ENCODE measurements at places on chromosomes 3 and 15.

- DNase-seq, result no peak
Measured at GRCh38 chr3:30639937-30640336, 33.5 kb downstream of the TGFBR2 start.

DNA sequence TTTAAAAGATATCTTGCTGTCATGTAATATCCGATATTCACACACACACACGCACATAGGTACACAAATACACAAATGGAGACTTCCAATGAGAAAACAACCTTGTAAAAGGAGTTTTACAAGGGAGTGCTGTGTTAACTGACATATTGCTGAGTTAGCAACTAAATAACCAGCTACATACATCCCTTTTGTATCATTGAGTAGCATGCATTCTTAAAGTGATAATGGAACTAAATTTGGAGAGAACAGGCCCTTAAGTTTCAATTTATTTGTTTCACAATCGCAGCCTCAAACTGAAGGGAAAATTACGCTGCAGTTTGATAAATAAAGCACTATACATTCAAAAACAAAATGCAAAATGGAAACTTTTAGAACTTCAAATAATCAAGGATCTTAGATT, 1046.0 kb upstream of the NR2F2 start:
- no peak for DNase-seq

GRCh38 chr15:98823012-98823458, 174.7 kb downstream of the IGF1R start:
- no peak for DNase-seq

DNA sequence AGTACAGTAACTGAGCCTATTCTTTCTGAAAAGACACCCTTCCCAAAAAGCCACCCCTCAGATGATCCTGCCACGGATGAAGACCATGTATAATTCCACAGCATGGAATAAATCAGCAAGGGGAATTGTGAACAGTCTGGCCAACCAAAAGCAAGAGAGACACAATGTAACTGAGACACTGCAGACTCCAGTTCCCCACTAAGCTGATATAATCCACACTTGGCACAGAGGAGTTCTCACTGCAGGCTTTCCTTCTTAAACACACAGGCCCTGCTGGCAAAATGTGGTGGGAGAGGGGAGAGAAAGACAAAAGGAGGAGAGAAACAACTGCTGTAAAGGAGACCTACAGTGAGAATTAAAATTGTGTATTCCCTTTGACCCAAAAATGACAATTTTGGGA, 12.7 kb downstream of the GPR156 start:
- no peak for DNase-seq

- no peak for DNase-seq
Measured at GRCh38 chr3:54134155-54134554, 11.8 kb downstream of the CACNA2D3 start.

GRCh38 chr15:77866596-77867125, 210.8 kb downstream of the TBC1D2B start:
- no peak for DNase-seq

DNA sequence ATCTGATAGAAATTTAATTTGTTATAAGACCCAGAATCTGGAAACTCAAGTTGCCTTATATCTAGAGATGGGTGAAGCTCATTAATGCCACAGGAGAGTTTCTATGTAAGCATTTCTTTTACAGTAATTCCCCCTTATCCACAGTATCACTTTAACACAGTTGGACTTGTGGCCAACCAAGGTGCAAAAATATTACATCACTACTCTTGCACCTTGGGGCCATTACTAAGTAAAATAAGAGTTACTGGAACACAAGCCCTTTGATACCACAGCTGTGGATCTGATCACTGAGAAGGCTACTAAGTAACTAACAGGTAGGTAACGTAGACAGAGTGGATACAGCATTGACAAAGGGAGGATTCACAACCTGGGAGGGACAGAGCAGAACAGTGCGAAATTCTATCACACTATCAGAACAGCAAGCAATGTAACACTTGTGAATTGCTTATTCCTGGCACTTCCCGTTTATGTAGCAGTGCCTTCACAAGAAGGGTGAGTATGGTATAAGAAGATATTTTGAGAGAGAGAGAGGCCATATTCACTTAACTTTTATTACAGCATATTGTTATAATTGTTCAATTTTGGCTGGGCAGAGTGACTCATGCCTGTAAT, 33.9 kb upstream of the TOPBP1 start:
- no peak for DNase-seq

- no peak for DNase-seq
Measured at GRCh38 chr15:64009241-64009640, 37.0 kb downstream of the DAPK2 start.

DNA sequence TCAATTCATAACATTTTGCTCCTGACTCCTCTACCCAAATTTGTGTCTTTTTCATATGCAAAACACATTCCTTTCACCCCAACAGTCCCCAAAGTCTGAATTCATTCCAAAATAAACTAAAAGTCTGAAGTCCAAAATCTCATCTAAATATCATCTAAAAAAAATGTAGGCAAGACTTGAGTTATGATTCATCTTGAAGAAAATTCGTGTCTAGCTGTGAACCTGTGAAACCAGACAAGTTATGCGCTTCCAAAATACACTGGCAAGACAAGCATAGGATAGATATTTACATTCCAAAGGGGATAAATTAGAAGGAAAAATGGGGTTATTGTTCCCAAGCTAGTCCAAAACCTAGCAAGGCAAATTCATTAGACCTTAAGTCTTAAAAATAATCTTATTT, 1302.0 kb upstream of the GBE1 start:
- DNase-seq, result no peak

DNA sequence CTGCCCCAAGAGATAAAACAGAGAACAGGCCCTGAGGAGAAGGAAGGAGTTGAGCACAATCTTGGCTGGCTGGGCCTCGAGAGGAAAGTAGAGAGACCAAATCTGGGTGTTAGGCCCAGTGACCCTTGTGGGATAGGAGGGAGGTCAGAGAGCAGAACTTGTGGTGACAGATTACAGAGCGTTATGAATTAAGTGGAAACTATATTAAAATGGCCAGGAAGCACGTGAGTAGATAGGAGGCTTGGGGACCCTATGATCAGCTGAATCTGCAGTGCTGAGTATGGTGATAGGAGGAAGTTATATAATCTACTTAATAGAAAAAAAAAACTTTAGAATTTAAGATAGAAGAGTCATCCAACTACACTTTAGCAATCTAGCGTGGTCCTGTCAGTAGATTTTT, 30.0 kb downstream of the ST6GAL1 start:
- DNase-seq, result no peak

DNA sequence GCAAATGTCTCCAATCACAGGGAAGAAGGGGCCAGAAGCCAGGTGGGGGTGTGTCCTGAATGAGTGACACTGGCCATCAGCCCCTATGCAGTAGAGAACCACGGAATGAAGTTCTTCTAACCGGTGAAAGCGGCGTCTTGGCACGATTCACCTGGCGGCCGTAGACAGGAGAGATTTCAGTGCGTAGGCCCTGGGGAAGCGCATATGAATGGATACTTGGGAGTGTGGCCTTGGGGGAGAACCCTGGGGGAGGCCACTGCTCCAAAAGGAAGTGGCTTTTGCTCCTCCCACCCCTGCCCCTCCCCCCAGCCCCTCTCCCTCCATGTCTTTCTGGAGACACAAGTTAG, 43.6 kb downstream of the RBPMS2 start:
- no peak for DNase-seq

- no peak for DNase-seq
Measured at GRCh38 chr15:47326410-47327333, 390.6 kb upstream of the SEMA6D start.

DNA sequence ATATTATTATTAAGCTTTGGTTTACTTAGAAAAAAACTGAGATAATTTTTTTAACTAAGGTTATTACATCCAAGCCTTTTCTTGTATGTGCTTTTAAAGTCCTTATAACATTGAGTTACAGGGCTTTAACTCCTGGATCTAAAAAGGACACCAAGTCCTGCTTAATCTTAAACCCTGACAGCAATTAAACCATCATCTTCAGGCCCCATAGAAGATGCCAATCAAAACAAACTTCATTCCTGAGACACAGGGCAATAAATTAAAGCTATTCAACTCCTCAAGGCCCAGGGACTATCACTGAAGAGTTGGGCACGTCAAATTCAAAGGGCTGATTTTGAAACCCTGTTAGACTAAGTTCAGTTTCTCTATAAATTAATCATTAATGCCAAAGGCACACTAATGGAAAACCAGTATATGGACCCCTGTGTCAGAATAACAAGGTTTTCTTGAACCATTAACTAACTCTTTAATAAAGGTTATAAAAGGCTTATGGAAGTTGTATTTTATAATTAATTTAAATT, 1152.6 kb downstream of the NSUN3 start:
- DNase-seq, result no peak

GRCh38 chr3:157769378-157769777, 266.2 kb upstream of the VEPH1 start:
- DNase-seq, result no peak

GRCh38 chr3:124142389-124142970, 150.6 kb upstream of the ROPN1 start:
- no peak for DNase-seq

DNA sequence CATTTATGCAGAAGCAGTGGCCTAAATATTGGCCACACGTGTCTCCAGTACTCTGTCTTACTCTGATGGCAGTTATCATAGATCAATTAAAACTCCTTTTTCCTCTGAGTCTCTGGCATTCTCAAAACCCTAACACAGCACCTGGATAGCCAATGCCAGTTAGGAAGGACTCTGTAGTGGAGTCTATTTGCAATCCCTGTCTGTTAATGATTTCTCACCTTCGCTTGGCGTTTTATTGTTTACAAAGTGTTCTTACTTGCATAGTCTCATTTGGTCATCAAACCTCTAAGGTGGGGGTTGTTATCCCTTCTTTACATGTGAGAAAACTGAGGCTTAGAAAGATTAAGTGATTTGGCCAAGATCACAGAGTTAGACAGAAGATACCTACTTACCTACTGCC, 258.8 kb downstream of the IL5RA start:
- DNase-seq, result no peak

DNA sequence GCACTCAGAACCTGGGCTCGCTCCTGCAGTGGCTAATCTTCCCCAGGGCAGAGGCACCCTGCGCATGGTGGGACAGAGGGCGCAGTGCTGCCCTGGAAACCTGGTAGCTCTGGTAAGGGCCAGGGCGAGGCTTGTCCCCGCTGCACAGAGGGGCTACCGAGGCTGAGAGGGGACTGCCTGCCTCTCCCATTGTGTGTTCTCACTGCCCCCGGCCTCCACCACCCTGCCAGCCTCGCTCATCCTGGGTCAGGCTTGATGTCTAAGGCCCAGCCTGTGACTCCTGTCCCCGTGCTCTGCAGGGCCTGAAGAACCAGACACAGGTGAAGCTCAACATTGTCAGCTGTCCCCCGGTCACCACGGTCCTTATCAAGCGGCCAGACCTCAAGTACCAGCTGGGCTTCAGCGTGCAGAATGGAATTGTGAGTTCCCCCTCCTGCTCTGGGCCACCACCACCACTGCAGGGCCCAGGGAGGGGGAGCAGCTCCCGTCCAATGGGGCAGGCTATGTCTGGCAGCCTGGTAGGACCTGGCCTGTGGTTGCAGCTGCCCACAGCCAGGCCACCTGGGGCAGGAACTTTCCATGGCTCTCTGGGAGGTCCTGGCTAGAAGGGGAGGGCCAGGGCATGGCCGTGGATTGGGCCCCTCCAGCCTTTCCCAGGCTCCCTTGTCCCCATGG, 161.5 kb downstream of the NSMCE3 start:
- no peak for DNase-seq

GRCh38 chr15:43403616-43404015, 32.7 kb downstream of the TUBGCP4 start:
- no peak for DNase-seq

DNA sequence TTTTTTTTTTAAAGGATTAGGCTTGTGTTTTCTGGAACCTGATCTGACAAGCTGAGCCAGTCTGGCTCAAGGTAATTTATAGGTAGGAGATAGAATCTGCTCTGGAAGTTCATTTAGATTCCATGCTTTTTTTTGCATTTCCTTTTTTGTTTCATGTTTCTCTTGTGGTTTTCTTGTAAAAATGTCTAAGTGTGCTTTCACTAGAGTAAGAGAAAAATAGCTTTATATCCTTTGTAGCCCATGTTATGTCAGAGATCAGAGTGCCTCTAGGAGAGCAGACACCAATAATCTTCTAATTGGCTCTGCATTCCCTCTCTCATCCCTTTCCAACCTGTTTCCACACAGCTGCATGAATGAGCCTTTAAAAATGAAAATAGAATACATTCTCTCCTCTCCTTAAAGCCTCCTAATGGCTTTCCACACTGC, 389.8 kb upstream of the KCNMB2 start:
- no peak for DNase-seq

GRCh38 chr15:51830276-51830806, 888 bp downstream of the TMOD3 start:
- no peak for DNase-seq

GRCh38 chr3:127951276-127951675, 36.2 kb downstream of the KBTBD12 start:
- no peak for DNase-seq

GRCh38 chr15:60391722-60392315, 6.0 kb downstream of the ANXA2 start:
- DNase-seq, result no peak

- DNase-seq, result no peak
Measured at GRCh38 chr3:48039487-48040190, 23.4 kb upstream of the MAP4 start.

- DNase-seq, result no peak
Measured at GRCh38 chr3:167885277-167885676, 149.8 kb downstream of the SERPINI1 start.

GRCh38 chr3:186181901-186182300, 73.0 kb upstream of the ETV5 start:
- no peak for DNase-seq

Data from esophagus squamous epithelium (tissue), 5 donors.